Activated CD4-positive, alpha-beta T cell treated with anti-CD3 and anti-CD28 coated beads for 1 hour (primary cell): ENCODE measurements at places on chromosomes 1 and 21.

GRCh38 chr21:45917241-45917640 lies 64.3 kb upstream of the COL6A1 start:
- DNase-seq, result no peak

DNA sequence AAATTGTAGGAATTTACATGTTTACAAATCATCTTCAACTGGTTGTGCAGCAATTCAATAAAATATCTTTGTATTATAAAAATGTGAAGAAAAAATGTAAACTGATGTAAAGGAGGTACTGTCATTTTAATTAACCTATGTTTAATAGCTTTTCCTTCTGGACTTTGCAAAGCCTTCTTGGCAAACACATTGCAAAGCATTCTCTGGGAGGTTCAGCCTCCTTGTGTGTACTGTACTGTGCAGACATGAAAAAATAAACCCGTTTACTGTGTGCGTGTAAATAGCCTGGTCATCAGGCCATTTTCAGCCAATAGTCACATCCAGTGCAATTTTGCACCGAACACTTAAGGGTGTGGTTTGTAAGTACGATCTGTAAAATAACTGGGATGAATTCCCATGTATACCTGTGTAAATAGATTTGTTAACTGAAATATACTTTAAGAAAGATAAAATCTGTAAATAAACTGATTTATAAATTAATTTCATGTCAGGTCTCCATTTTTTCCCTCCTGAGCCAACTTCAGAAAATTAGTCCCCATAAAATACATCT lies 40.2 kb upstream of the QSOX1 start:
- no peak for DNase-seq

GRCh38 chr1:212205843-212206242 lies 79.4 kb upstream of the PPP2R5A start:
- DNase-seq, result no peak

DNA sequence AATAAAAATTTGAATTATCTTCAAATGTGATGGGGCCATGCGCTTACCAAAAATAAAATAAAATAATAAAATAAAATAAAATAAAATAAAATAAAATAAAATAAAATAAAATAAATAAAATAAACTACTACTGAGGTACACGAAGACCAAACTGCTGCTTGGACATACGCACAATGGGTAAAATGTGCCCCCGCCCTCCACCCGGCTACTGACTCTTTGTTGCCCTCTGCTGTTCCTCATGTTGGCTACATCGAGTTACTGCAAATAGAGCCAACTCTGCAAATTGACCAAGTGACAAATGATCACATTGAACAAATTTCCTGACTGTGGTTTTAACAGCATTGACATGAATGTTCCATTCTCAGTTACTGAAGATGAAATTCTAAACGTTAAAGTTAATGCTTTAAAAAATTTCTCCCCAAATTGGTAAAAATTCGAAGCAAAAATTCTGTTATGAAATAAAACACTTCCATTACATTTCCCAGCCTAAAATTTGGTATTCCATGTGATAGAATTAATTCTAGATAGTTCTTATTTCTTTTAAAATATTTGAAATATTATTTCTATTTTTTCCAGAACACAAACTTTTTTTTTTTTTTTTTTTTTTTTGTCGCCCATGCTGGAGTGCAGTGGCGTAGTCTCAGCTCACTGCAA lies 18.8 kb upstream of the MAP1LC3C start:
- DNase-seq, result no peak

- DNase-seq, result no peak
Observed at GRCh38 chr21:21230672-21231071, 232.5 kb downstream of the NCAM2 start.

DNA sequence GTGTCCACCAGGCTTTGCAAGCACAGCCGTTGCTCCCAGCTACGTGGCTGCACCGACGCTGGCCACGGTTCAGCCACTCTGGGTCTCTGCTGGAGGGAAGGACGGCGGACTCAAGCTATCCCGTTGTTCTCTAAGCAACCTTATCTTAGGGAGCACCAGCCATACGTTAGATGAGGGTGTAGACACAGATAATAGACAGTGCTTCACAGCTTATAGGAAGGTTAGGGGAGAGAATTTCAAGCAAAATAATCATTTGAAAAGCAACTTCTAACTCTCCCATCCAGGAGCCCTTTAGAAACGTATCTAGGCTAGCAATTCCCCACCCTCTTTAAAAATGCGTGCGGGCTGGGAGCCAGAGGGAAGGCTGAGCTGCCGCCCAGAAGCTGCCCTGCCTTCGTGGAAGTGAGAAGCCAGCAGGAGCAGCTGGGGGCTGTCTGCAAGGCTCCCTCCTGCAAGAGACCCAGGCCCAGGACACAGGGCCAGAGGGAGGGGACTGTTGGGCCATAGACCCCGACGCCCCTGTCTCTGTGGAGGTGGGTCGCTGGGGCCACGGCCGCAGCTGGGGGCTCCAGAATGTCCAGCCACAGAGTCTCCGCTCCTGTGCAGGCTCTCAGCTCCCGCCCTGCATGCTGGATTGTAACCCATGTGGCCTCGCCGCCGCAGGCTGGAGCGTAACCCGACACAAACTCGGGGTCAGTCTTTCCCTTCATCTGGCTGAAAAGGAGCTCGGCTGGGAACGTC lies 31.2 kb upstream of the COL6A2 start:
- no peak for DNase-seq

DNA sequence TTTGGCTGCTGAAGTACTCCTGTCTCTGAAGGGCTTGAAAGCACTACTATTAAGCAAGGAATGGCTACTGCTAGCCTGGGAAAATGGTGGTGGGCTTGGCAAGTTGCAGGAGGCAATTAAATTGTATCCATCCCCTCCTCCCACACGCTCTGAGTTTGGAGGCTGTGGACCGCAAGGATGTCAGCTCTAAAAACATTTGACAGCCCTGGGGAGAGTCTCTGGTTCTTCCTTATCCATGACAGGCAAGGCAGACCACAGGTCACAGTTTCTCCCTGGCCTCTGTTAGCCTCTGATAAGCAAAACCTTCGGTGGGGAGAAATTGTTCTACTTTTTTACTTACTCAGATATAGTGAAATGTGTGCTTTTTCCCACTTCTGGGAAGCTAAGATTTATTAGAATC lies 46.6 kb downstream of the S1PR1 start:
- DNase-seq, result no peak

DNA sequence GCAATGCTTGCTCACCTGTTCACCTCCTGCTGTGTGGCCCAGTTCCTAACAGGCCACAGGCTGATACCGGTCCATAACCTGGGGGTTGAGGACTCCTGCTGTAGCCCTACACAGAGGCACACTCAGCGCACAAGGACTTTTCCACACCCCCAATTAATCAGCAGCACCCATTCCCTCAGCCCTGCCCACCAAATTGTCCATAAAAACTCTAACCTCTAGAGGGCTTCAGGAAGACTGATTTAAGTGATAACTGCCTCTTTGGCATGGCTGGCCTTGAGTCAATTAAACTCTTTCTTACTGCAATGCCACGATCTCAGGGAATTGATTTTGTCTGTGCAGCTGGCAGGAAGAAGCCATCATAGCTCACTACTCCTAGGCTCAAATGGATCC lies 71.3 kb upstream of the MUTYH start:
- DNase-seq, result no peak

DNA sequence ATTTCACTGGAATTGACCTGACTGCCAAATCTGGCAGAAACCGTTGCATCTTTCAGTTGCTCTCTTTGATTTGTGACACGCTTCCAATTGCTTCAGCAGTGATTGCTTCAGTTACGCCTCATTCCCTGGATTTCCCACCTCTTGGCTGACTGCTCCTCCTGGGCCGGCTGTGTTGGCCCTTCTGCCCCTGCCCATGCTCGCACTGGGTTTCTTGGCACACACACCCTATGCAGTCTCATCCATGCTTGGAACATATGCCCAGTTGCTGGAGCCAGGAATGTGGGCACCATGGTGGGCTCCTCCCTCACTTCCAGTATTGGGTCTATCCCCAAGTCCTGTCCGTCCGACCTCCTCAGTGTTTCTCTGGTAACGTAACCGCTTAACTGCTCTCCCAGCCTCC lies 2.2 kb upstream of the ZBTB21 start:
- DNase-seq, result no peak

GRCh38 chr1:245131026-245131393 lies 23.8 kb upstream of the KIF26B start:
- no peak for DNase-seq

DNA sequence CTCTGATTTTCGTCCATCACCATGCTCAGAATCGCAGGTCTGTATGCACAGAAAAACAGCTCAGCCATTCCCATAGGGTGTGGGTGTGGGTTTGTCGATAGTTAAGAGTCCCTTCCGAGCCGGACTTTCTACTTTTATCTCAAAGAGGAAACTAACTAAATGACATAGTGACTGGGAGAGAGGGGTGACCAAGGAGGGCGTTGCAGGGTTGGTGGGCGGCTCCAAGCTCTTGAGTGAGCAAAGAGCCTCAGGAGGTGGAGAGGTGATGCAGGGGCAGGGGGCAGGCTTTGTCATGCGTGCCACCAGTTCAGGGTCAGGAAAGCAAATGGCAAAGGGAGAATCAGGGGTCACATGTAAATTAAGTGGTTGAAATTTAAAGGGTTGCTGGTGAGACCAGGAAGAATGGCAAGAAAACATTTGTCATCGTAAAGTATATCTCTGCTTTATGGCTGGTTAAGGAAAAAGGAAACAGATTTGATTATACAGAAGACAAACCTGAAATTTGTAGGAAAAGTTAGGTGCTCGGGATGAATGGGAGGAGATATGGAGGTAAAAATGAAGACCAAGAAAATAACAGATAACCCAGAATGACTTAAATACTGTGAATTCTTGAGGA lies 249.0 kb downstream of the SETD4 start:
- no peak for DNase-seq

DNA sequence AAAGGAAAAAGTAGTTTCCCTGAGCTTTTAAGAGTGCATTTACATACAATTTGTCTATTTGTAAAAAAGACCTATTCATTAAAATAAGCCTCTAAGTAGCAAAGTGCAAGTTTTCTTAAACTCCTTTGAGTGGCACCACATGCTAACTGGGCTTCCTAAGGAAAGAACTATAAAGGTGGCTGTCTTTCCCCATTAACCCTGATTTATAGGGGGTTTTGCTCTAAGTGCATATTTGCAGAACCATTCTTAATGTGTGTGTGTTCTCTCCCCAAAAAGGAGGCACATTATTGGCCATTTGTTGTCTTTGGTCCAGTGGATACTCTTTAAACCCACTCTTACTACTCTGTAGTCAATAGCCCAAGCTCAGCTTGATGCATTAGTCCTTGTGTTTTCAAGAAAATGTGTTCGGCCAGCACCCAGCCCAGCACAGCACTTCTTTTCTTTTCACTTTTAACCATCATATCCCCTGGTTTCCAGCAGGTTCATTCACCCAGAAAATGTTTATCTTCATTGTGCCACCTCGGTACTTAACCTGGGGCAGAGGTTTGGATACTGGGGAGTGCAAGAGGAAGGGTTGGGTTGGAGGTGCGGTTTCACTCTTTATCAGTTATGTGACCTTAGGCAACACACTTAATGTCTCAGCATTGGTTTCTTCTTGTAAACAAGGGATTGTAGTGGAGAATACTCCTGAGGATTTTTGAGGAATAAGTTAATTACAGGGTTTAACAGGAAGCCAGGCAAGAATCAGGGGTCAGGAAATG lies 161.9 kb upstream of the UBE2U start:
- no peak for DNase-seq

GRCh38 chr1:87558921-87559320 lies 230.2 kb downstream of the LMO4 start:
- no peak for DNase-seq

DNA sequence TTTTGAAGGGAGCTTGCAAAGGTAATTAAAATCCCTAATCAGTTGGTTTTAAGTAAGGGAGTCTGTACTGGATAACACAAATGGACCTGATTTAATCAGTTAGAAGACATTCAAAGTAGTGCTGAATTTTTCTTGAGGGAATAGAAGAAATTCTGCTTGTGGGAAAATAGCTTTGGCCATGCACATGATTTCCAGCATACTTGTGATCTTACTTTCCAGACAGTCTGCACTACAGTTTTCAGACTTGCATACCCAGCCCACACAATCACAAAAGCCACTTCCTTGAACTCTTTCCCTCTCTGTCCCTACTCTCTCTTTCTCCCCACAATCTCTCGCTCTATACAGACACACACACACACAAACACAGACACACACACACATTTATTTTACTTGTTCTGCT lies 852.1 kb downstream of the PLA2G4A start:
- DNase-seq, result no peak

- no peak for DNase-seq
Observed at GRCh38 chr1:206472454-206472853, 2.2 kb downstream of the IKBKE start.

GRCh38 chr1:207304710-207305488 lies 16.6 kb upstream of the CD55 start:
- no peak for DNase-seq

- no peak for DNase-seq
Observed at GRCh38 chr1:221169447-221169889, 290.2 kb downstream of the HLX start.

DNA sequence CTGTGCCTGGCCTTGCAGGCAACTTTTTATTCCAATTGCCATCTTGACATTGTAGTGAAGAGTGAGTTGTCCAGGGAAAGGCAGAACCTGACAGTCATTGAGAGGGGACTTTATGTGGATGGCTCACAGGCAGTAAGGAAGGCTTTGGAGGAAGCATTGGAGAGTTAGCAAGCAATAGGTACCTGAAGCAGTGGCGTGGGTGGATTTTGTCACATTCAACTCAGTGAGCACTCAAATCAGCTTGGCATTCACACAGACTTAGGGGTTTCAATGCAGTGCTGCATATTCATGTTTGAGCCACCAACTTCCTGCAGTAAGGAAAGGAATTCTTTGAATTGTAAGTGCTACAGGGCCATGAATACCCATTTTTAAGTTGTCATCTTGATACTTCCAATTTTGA lies 69.0 kb downstream of the AK4 start:
- no peak for DNase-seq

DNA sequence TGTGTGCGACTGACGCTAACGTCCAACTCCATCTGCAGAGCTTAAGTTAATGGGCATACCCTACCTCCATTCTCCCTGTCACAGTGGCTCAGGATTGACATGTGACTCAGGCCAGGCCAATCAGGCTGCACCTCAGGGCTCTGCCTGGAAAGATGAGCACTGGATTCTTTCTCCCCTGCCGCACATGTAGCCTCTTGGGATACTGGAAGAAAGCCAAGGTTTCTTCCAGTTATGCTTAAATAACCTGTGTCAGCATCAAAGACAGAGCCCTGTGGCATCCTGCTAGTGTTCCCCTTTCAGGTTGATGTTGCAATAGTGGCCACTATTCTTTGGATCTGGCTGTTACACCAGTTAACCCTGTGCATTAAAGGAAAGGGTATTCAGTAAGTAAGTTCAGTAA lies 55.0 kb upstream of the SYT6 start:
- DNase-seq, result no peak

DNA sequence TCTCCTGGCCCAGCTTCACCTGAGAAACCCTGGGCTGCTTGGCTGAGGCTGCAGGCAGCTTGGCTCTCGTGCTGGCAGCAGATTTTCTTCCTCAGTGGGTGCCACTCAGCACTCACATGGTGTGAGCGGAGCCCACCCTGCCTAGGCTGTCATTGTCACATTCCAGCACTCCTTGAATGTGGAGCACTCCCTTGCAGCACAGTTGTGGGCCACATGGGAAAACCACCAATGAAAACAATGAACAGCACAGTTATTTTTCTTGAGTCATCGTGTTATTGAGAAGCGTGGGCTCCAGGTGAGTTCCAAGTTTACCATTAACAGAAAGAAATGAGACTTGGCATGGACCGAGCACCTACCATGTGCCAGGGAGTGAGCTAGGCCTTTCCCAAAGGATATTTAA lies 27.2 kb upstream of the TRIM67 start:
- DNase-seq, result no peak

GRCh38 chr1:65953170-65953569 lies 160.5 kb downstream of the PDE4B start:
- DNase-seq, result no peak
